ENCODE measurements at places on chromosomes 12 and 14.

- DNase-seq = no peak
These were observed 216.0 kb upstream of the FKBP4 start for GRCh38 chr12:2578772-2579171.

DNA sequence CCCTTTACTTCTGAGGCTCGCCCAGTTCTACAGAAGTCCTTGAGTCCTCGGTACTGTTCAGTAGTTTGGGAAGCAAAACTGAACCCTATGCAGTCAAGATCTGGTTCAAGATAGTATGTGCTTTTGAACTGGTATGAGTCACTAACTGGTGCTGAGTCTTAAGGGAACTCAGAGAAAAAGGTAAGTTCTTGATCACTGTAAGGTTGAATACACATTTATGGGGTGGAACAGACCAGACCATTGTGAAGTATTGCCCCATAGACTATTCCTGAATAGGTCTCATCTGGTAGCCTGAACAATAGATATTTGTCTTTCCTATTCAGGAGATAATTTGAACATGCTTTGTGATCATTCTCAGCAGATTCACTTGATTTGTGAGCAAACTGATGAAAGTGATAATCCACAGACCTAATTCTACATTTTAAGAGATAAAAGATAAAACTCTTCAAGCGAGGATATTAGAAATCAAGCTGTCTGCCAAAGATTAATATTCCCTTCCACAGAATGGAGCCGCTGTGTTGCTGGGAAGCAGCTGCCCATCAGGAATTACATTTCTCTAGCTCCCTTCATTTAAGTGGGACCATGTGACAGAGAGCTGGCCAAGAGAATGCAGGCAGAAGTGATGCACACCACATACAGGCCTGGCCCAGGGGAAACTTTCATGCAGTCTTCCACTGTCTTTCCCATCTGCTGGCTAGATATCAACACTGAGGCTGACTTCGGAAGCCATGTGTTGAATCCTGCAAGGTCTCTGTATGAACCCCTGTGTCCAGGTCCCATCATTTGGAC, 369.8 kb upstream of the GARIN6 start:
- no peak for DNase-seq

- peak; percentile 70 for DNase-seq
These were observed at the start of gene ARID2 for GRCh38 chr12:45729233-45730083. TSS of gene ARID2 (plus strand) at chr12:45729706. CDS start at chr12:45729837, 131 bp downstream.

- DNase-seq = no peak
These were observed 42.2 kb downstream of the CMKLR1 start for GRCh38 chr12:108296945-108297344.

GRCh38 chr14:94539181-94539580, 22.1 kb upstream of the SERPINA4 start:
- no peak for DNase-seq
